NT2/D1 (cell line): ENCODE measurements at places on chromosomes 5 and 9.

- DNase-seq = no peak
Observed at GRCh38 chr5:127352068-127352467, 61.5 kb downstream of the MEGF10 start.

- no peak for DNase-seq
Observed at GRCh38 chr9:126327006-126327713, 531 bp downstream of the MVB12B start.

- no peak for DNase-seq
Observed at GRCh38 chr9:96020792-96021550, 145.5 kb downstream of the ERCC6L2 start.

DNA sequence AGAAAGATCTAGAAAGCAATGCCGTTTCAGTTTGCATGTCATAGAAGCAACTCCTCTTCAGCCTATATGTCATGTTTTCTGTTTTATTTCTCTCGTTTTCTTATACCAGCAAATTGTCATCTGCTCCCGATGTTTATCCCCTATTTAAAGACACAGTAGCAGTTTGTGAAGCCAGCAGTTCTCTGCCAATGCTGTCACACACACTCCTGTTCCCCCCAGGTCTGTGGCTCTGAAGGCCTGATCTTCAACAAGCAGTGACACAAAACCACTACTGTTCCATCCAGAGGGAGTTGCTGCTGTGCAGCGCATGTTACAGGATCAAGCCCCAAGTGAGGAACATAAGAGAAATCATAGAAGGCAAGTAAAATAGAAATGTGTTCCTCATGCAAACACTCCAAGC lies 364.1 kb upstream of the SLC30A5 start:
- DNase-seq = no peak

DNA sequence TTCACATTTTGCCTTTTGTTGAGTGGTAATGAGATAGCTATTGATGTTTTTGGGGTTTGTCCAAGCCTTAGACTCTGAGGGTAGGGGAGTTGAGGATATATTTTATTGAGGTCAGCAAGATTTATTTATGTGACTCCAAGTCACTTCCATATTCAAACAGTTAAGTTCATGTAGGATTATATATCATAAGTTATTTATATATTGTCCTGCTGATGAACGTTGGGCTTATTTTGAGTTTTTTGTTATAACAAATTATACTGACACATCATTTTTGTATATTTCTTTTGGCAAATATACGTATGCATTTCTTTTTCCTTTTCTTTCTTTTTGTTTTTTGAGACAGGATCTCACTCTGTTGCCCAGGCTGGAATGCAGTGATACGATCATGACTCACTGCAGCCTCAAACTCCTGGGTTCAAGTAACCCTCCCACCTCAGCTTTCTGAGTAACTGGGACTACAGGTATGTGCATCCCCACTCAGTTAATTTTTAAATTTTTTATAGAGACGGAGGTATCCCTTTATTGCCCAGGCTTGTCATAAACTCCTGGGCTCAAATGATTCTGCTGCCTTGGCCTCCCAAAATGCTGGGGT lies 23.5 kb upstream of the IL12B start:
- DNase-seq = no peak

GRCh38 chr9:20702570-20702969 lies 18.5 kb downstream of the FOCAD start:
- DNase-seq = no peak

DNA sequence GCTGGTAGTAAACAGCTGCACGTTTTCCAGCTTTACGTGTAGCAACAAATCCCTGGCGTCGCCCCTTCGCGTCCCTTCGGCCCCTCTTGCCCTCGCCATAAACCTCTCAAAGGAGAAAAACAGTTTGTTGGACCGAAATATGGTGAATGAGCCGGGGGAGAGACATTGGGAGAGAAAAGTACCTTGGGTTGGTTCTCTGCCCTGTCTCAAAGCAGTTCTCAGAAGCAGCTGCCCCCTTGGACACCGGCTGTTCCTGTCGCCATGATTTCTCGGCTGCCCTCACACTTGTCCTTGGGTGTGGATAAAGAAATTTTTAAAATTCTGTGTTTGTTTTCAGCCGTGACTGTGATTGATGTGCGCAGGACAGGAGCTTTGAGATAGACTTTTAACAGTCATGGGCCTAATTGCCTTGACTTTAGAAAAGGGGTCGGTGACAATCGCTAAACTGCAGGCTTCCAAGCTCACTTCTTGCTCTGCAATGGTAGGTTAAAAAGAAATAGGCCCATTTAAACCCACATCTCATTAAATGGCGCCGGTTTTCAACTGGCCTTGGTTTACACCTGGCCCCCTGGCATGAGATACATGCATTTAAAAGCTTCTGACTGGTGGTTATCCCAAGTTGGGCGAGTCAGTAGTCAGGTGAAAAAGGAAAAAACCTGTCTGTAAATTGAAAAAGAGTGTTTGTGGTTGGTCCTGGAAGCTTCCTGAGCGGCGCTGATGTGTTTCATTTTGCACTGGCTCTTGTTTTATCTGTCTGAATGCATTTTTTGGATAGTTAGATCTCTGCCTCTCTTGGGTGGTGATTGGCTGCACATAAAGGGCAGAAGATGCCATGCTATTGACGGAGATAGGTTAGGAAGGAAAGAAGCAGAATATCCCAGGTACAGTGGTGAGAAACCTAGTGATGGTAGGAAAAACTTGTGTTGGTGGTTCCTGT lies 983 bp downstream of the RCL1 start:
- no peak for DNase-seq

DNA sequence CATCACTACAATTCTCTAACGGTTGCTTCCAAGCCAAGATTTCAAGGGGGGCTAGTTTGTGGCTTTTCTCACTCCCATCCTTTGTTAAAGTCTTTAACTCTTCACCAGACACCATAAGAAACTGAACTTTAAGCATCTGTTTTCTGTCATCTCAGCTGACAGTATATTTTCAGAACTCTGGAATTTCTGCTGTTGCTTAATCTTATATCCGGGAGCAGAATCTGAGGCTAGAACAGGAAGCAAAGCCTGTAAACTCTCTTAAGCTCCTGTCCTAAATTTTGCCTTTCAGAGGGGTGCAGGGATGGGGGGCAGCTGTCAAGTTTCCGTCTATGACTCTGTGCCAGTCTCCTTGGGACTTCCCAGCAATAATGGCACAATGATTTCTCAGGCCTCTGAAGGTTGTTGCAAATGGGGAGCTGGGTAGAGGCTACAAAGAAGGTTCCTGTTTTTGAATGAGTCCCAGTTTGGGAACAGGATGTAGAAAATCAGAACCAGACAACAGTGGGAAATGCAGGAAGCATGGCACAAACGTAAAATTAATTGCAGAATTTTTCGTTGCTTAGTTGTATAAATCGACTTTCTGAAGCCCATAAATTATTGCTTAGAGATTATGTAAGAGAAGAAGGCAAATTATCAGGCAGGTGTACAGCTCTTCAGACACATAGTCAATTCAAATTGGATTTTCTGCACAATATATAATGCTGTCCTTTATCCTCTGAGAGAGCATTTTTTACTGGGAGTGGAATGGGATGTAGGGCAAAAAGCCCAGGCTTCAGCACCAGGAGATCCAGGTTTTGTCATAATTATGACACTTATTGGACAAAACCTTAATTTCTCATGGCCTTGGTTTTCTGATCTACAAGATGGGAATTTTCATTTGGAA lies 430.9 kb downstream of the DMAC1 start:
- no peak for DNase-seq

- DNase-seq = no peak
Observed at GRCh38 chr5:132364319-132364718, 5.2 kb upstream of the SLC22A5 start.

- no peak for DNase-seq
Observed at GRCh38 chr5:133938929-133939328, 29.5 kb downstream of the C5orf15 start.

- peak; percentile 82 for DNase-seq
Observed at GRCh38 chr5:150904479-150905311, at the start of gene ZNF300. Gene ZNF300 (minus strand): TSS chr5:150904980. CDS start chr5:150903155, 1,825 bp downstream.

DNA sequence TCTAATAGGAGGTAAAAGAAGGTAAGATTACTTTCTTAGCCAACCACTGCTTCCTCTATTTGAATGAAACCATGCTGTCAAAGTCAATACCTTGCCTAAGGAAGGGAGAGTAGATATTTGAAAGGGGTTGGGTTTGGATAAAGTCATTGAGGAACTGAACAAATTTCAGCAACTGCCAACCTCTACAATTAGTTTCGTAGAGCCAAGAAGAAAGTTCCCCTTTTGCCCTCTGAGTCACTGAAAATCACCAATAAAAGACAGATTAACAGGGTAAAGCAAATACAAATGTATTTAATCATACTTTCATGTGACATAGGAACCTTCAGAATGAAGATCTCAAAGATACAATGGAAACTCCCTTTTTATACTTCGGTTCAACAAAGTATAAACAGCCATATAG lies 615.7 kb downstream of the GABRG2 start:
- no peak for DNase-seq

GRCh38 chr5:24353611-24354010 lies 291.2 kb downstream of the CDH10 start:
- DNase-seq = no peak

DNA sequence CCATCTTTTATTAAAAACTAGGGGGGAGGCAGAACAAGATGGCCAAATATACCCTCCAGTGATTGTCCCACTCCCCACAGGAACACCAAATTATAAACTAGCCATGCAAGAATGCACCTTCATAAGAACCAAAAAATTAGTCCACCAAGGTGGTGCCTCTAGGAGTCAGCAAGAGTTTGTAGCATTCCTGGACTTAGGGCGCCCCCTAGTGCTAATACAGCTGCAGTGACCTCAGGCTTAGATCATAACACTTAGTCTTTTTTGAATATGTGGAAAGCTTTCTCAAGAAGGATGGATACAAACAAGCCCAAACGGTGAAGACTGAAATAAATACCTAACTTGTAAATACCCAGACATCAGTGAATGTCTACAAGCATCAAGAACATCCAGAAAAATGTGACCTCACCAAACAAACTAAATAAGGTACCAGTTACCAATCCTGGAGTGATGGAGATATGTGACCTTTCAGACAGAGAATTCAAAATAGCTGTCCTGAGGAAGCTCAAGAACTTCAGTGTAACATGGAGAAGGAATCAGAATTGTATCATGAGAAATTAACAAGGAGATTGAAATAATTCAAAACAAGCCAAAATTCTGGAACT lies 19.3 kb downstream of the PPIP5K2 start:
- DNase-seq = no peak

- DNase-seq = no peak
Observed at GRCh38 chr5:169221519-169221918, 79.4 kb downstream of the SLIT3 start.

DNA sequence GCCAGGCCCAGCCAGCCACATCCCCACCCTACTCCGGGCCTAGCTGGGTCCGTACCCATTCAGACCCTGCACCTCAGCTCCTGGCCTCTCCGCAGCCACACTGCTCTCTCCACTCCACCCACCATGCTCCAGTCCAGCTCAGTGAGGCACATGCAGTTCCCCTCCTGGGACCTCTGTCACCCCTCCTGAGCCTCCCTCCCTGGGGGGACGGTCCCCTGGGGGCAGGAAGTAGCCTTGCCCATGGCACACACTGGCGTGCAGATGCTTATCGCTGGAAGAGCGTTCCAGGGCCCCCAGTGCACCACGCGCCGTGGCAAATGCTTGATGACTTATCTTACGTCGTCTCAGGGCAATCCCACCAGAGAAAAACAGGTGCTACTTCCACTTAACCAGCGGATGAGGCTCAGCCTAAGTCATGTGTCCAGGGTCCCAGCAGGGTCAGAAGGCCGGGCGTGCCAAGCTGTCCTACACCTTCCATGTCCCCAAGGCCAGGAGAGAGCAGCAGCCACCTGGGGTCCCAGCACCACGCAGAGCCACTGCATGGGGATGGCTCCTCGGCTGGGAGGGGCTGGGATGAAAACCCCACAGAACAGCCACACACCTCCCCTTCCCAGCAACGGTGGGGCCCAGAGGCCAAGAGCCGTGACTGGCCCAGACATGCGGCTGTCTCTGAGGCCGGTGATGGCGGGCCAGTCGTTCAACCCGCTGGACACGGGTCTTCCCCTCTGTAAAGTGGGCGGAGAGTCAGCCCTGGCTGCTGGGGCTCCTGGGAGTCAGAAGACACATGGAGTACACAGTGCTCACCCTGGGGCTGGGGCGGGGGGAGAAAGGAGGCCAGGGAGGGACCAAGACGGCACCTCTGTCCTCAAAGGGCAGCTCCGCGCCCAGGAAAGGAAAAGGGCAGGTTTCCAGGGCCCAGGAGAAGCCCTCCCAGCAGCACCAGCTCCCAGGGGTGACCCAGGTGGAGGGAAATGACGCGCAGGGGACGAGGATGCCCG lies 2.6 kb upstream of the CCDC187 start:
- no peak for DNase-seq

DNA sequence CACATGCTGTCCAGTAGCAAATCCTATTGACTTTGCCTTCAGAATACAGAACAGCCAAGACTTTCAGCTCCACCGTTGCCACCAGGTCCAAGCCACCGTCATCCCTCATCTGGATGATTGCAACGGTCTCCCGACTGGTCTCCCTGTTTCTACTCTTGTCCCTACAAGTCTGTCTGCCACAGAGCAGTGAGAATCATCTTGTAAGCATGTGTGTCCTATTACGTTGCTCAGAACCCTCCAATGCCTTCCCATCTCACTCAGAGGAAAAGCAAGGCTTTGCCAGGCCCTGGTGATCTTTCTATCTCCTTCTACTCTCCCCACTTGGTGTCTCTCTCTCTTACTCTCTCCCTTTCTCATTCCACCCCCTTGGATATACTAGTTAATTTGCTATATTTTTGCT lies 76.7 kb upstream of the GDNF start:
- DNase-seq = no peak

GRCh38 chr9:36929350-36929675 lies 104.8 kb downstream of the PAX5 start:
- DNase-seq = no peak

DNA sequence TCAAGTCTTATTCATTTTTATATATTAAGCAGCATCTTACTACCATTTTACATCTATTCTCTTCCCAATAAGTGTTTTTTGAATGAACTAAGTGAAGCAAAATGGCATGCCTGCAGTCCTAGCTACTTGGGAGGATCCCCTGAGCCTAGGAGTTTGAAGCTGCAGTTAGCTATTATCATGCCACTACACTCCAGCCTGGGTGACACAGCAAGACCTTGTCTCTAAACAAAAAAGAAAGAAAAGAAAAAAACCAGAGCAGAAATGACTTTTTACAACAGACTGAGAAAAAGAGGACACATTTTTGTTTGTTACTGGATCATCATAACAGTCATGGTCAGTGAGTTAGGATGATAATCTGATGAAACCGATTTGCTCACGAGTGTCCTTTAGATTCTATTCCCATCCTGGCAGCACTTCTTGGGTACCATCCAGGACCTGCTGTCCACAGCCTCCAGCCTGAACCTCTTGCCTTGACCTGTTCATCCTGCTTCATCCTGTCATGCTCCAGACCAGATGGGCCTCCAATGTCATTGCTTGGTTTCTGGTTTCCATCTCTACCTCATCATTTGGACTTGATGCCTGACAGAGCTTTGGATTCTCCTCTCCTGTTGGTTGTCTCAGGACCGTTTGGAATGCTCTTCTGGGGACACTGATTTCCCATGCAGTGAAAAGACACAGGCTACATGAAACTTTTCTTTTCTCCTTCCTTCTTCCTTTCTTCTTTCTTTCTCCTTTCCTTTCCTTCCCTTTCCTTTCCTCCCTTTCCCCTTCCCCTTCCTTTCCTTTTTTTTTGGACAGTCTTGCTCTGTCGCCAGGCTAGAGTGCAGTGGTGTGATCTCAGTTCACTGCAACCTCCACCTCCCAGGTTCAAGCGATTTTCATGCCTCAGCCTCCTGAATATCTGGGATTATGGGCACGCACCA lies 50.1 kb upstream of the GLRX start:
- no peak for DNase-seq
